Activated CD8-positive, alpha-beta memory T cell treated with anti-CD3 and anti-CD28 coated beads for 24 hours (primary cell): ENCODE measurements at places on chromosomes 2 and 18.

DNA sequence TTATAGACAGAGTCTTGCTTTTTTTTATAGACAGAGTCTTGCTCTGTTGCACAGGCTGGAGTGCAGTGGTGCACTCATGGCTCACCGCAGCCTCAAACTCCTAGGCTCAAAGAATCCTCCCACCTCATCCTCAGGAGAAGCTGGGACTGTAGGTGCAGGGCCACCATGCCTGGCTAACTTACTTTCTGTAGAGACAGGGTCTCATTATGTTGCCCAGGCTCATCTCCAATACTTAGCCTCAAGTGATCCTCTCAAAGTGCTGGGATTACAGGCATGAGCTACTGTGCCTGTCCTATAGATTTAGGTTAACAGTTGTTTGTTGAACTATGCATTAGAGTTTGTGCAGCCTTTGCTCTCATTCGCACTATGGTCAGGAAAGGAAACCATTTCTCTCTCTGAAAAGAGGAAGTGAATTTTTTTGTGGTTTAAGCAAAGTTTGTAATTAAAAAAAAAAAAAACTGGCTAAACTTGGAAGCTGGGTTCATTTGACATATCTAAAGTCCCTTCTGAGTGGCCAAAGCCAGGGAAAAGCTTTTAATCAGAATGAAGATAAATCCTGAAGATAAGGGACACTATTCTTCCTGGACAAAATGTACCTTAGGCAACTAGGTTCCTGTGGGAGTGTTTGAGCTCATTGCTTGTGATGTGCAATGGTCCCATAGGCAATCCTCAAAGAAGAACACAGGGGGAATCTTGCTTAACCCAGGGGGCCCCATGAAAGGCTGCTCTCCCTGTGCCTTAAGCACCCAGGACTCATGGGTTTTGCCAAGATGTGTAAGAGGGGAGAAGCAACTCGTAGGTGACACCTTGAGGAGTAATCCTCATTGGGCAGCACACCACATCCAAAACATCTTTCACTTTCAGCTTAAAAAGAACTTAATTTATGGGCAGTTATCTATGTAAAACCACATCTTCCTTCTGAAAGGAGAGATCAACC lies 201.7 kb downstream of the MREG start:
- no peak for DNase-seq

GRCh38 chr2:41782306-41783158 lies 265.3 kb upstream of the PKDCC start:
- peak; percentile 56 for DNase-seq

DNA sequence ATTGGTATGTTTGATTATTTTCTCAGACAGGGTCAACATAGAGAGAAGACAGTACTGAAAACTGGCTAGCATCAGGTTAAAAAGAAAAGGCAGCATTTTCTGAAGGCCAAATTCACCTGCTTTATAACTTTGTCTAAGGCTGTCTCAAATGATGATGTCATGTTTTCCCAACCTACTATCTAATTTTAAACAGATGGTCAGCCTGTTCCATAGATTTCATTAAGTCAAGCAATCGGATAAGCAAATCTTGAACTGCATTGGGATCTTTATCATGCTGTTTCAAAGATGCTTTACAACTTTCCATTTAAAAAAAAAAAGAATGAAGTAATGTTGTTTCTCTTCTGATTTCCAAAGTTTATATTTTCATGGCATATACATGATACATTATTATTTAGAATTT lies 56.3 kb upstream of the SPOPL start:
- DNase-seq: no peak

- no peak for DNase-seq
Observed at GRCh38 chr2:121291251-121291580, 6.2 kb upstream of the TFCP2L1 start.

- no peak for DNase-seq
Observed at GRCh38 chr2:39241588-39241987, 2.2 kb downstream of the CDKL4 start.

DNA sequence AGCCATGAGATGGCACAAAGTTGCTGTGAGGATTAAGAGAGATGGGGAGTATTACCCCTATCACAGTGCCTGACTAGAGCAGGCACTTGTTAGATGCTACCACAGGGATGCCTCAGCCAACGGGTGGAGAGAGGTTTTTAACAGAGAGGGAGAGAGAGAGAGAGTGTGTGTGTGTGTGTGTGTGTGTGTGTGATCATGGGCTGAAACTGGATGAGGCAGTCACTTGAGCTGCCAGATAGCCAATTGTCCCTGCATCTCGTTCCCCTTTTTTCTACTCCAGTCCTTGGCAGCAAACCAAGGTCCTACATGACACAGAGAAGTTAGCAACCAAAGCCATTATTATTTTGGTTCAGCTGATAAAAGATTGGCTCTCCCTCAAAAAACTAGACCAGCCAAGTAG lies 3.0 kb downstream of the CD8A start:
- no peak for DNase-seq

DNA sequence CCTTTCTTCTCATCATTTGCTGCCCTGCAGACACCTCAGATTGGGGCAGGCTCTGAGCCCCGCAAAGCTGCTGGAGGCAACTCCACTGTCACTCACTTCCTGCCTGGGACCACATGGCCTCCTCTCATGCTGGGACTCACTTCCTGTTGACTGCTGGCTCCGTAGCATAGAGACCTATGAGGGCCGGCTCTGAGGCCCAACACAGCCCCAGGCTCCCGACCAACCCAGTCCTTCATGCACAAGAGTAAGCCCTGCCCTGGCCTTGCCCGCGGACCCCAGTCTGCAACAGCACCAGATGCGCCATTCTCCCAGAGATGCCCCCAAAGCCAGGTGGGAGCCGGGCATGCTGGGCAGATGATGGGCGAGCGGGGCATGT lies 55.7 kb downstream of the DNMT3A start:
- peak; percentile 85 for DNase-seq

GRCh38 chr2:44706681-44707553 lies 234.6 kb upstream of the SIX3 start:
- DNase-seq: no peak

GRCh38 chr2:61151436-61151835 lies 10.6 kb upstream of the C2orf74 start:
- DNase-seq: no peak

- no peak for DNase-seq
Observed at GRCh38 chr2:37326285-37326684, 1.7 kb upstream of the PRKD3 start.

DNA sequence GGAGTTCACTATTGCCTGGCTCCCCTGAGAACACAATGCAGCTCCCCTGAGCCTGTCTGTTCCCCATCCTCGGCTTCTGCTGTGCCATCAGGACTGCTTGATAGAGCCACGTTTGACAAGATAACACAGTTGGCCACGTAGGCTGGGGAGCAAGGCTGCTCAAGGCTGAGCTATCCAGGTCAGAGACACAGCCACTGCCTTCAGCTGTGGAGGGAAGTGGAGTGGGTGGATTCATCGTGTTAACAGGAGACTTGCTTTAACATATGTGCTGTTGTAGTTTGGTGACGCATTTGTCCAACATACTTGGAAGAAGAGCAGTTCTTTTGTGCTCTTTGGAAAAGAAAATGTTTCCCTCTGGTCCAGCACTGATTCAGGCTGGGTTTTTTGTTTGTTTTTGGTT lies 68.8 kb downstream of the WDSUB1 start:
- DNase-seq: no peak

- no peak for DNase-seq
Observed at GRCh38 chr2:17936599-17936998, 58.1 kb downstream of the KCNS3 start.

DNA sequence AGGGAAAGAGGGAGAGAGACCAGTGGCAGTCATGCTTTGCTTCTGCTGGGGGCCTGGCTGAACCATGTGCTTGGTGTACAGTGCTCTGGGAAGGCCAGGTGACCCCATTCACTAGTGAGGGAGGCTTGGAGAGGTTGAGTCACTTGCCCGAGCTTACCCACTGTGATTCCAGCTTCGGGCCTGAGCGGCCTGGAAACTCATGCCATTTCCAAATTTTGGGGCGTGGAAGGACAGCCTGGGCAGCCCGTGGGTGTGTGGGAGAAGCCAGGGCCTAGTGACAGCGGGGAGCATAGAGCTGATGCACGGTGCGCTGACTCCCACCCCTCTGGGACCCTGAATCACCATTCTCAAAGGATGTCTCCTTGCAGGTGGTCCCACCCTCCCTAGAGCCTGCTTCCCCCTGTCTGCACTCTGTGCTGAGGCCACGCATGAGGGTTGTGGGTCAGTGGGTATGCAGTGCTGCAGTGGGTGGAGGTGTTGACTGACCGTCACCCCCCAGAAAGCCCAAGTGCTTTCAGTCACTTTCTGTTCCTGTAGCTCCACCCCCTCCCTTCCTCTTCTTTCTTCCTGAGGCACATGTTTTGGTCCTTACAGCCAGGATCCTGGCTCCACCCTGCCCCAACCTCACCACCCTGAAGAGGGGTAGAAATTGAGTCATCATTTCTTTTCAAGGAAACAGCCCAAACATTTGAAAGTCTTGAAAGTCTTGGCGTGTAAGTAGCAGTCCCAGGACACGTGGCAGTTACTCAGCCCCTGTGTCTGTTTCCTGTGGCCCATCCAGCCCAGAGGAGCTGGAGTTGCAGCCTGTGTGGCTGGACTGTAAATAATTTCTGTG lies 69.3 kb upstream of the MCFD2 start:
- peak; percentile 78 for DNase-seq

GRCh38 chr2:198448789-198449188 lies 644.4 kb downstream of the PLCL1 start:
- no peak for DNase-seq
